ENCODE measurements at places on chromosomes 13 and 19. TPM values are rescaled to one million over a fixed set of nuclear protein-coding genes. Genes with fewer than 3 reads are reported as not detected.
A peak's percentile ranks its signal among the peaks of the same experiment; 100 is the strongest.

Gene DHX34
- total RNA-seq, result 32.9 TPM

Gene OVOL3
- total RNA-seq, result not detected

Gene ZNF714
- 40.6 TPM for total RNA-seq

DNA sequence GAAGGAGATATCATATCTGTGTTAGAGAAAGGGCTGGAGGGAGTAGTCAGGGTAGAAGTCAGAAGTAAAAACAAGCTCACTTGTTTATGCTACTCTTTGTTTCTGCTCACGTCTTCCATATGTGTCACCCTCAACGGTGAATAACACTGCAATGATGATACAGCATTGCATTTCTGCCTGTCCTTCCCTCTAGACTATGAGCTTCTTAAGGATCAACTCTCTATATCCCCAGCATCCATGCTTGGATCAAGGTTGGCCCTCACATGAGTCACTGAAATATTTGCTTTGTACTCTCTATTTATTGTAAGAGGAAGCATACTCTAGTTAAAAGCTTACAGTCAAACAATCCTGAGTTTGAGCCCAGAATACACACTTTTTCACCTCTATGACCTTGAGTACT is 406.0 kb downstream of the RFC3 start:
- H3K27me3 ChIP-seq, result peaks cover 7% of the 10 kb centered on the region
- H3K36me3 ChIP-seq, result no peaks in the 10 kb centered on the region
- H3K4me1 ChIP-seq, result peaks cover 9% of the 10 kb centered on the region
- DNase-seq, result no peak

DNA sequence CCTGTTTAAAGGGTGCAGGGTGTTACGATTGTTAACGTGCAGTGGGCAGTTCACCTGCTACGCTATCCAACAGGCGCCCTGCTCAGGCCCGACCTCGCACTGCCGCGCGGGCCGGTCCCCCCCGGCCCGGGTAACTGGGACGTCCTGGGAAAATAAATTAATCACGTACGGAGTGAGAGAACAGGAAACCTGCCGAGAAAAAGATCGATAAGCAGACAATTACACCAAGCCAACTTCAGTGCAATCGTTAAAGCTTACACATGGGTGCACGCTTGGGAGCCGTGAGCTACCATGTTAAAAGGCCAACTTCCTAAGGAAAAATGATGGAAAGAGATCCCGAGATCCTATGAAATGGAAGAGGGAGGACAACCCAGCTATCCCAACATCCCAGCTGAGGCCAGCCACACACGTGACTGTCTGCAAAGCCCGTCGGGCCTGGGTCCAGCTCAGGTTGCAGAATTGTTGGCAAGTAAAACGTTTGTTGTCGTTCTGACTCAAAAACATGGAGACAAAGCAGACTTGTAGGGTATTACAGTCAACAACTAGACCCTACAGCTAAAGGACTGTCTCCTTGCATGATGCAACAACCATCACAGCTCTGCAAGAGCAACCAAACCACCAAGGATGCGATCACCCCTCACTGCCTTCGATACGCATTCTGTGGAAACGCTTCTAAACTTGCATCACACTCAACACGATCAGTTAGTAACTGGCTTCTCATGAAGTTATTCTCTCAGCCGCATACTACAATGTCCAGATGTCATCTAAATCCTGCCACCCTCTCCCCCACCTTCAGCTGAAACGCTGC is 741 bp upstream of the TUBGCP3 start:
- no peak for DNase-seq
- peaks cover 4% of the 10 kb centered on the region for H3K36me3 ChIP-seq
- peaks cover 16% of the 10 kb centered on the region for H3K4me1 ChIP-seq
- H3K27me3 ChIP-seq, result no peaks in the 10 kb centered on the region
- H3K27ac ChIP-seq, result peak overlapping the region; percentile 90

DNA sequence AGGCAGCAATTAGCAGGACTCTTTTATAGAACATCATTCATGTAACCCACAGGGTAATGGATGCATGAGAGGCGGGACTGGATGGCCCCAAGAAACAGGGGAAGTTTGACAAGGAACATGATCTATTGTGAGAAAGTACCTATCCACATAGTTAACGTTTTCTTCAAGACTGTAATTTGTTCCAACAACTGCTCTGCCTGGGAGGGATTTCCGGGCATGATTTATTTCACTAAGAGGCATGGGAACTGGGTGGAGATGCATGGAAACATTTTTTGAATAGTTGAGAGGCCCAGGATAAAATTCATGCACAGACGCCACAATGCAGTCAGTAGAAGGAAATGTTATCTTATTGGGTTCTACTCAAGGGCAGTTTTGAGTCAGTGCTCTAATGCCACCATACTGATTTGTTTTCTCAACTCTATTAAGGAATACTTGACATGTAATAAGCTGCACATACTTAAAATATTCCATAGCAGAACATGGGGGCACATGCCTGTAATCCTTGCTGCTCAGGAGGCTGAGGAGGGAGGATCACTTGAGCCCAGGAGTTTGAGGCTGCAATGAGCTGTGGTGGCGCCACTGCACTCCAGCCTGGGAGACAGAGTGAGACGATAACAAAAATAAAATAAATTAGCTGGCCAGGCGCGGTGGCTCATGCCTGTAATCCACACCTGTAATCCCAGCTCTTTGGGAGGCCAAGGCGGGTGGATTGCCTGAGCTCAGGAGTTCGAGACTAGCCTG is 9.9 kb upstream of the ATG4D start:
- H3K36me3 ChIP-seq, result no peaks in the 10 kb centered on the region
- H3K27ac ChIP-seq, result peak overlapping the region; percentile 86
- peaks cover 7% of the 10 kb centered on the region for H3K4me1 ChIP-seq
- no peak for DNase-seq

Gene LAIR1
- not detected for total RNA-seq

Measured in type B pancreatic cell (in vitro differentiated cells).